Calu3 (cell line): ENCODE measurements at places on chromosomes 12 and 14. TPM values are rescaled to one million over a fixed set of nuclear protein-coding genes. Genes with fewer than 3 reads are reported as not detected.
A peak's percentile ranks its signal among the peaks of the same experiment; 100 is the strongest.

KRT77 gene
- total RNA-seq, result not detected in 2 replicates

CLEC12A gene
- not detected in 2 replicates for total RNA-seq

TSPAN11 gene
- not detected in 2 replicates for total RNA-seq

DHRS4L2 gene
- 10.5 and 12.0 TPM in 2 replicates for total RNA-seq

C1RL gene
- 43.2 and 43.4 TPM in 2 replicates for total RNA-seq

DNA sequence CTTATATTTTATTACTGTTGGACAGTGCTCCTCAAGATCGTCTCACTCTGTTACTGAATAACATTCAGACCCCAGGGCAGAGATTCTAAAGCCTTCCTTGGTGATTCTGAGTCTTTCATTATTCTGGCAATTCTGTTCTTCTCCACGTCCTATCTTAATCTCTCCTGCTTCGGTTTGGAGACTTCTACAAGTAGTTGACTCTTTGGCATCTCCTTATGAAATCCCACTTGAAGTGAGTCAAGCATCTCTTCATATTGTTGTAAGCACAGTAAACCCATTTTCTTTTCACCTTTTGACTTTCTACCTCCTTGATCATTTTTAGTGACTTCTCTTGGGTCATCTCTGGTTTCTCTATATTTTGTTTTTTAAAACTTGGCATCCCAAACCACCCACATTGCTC, 132.8 kb downstream of the SAMD4A start:
- no peak for DNase-seq

GRCh38 chr12:24069532-24070395, 120.3 kb upstream of the SOX5 start:
- DNase-seq, result no peak

- DNase-seq, result no peak
These were observed 138.7 kb upstream of the PZP start for GRCh38 chr12:9346866-9347327.

DNA sequence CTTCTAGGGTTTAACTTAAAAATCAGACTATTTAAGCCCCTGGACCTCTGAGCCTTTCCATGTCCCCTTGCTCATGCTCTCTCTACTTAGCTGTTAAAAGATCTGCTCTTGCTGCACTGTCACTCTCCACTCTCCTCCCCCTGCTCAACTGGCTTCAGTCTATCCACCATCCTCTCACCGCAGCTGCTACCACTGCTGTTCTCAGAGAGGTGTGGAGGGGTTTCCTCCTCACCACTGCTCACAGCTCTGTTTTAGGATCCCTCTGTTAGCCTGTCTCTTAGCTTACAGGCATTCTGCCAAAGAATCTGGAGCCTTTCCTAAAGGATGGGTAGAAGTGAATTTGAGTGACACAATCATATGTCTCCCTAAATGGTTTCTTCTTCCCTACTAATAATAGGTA, 43.7 kb upstream of the ATP2B1 start:
- no peak for DNase-seq

DNA sequence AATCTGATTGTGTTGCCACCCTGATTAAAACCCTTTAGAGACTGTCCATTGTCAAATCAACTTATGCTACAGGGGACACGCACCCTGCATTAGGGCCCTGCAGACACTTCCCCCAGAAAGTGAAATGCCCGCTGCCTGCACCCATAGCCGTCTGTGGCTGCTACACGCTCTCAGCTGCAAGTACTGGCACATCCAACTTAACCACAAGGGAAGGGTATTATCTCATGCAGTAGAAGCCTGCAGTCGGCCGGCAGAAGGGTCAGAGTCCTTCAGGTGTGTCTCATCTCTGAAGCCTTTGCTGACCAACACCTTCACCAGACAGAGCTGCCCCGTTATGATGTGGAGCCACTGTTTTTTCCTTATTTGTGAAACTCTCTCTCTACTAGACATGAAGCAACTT, 20.8 kb downstream of the CFAP251 start:
- DNase-seq, result no peak

DNA sequence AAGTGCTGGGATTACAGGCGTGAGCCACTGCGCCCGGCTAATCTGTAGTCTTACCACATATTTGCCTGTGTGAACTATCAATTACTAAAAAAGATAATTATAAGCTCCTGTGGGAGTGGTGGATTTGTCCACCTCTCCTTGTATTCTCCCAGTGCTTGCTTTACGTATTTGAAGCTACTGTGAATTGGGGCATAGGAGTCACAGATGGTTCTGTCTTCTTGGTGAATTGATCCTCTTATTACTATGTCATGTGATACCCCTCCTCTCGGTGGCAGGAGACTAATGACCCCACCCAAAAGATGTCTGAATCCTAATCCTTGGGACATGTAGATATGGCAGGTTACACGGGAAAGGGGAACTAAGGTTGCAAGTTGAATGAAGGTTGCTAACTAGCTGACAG, 11.8 kb downstream of the GPR132 start:
- no peak for DNase-seq

- DNase-seq, result no peak
These were observed 161.7 kb upstream of the PARP11 start for GRCh38 chr12:4034921-4035320.

DNA sequence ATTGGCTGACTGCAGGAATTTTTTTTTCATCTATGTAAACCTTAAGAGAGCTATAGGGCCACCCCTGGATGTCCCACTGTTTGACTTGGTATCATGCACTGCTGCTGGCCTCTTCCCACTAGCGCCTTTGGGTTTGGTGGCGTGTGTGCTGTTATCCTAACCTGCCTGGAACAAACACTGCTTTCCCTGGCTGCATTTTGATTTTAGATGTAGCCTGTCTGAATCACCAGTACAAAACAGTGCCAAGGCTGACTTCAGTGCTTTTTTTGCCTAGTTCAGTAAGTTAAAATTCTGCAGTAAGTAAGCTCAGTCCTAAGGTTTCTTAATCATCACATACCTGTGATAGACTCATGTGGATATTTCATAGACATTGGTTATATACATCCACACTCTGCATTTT, 99.2 kb downstream of the EML1 start:
- DNase-seq, result no peak

DNA sequence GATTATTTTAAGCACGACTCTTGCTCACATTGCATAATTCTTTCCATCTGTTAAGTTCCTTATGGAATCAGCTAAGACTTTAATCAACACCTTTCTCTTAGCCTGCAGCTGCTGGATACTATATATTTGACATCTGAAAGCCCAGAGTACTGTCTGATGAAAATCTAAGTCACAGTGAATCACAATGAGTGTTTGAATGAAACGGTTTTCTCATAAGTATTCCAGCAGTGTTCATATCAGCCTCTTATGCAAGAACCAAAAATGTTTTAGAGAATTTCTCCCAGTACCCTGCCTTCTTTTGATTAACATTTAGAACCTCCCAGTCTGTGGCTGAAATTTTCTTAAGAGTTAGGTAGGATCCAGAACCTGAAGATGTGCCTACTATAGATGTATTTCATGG, 55.6 kb downstream of the FRMD6 start:
- no peak for DNase-seq

DNA sequence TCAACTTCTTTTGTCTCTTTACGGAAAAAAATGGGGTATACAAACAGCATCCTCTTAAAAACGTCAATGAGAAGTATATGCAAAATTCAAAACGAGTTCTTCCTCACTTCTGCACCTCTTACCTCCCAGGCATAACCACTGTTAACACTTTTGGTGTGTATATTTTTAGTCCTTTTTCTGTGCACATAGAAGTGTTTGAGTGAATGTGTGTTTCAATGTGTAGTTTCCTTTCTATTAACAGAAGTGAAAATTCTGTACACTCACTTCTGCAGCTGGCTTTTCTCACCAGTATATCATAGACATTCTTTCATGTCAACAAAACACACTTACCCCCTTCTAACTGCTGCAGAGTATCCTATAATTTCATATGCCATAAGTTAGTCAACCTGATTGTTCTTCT, 5.4 kb downstream of the UBR7 start:
- no peak for DNase-seq

DNA sequence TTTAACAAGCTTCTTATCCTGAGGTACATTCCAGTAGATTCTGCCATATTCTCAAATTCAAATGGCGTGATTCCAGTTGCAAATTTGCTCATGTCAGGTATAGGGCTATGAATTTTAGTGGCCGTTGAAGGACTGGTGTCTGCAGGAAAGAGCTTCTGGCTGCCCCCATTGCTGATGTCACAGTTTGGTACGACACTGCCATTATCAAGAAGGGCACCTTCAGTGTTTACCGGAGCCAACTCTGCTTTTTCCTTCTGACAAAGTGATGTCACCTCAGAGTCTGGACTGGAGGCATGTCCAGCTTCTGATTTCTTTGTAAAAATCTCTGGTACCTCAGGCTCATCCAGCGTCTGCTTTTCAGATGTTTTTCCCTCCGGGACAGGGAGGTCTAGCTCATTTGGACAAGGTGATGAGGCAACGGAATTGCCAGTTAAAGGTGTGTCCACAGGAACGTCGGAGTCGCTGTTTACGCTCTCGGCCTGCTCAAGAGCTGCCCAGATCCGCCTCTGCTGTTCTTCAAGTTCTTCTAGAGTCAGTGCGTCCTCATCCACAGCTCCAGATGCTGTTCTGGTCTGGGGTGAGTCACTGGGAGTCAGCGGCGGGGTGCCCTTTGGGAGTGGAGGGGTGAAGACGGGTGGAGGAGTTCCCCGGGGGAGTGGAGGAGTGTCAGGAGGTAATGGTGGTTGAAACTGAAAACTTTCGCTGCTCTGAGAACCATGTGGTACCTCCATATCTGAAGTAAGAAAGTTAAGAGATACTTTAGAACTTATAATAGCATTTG, 27.0 kb downstream of the ZCCHC8 start:
- DNase-seq, result no peak

- DNase-seq, result no peak
These were observed 324.4 kb downstream of the PDZRN4 start for GRCh38 chr12:41512497-41512896.

- no peak for DNase-seq
These were observed 23.1 kb upstream of the TBC1D30 start for GRCh38 chr12:64801381-64801780.

GRCh38 chr12:105721051-105721825, 390.7 kb downstream of the C12orf75 start:
- no peak for DNase-seq

GRCh38 chr14:75088566-75089373, 19.3 kb downstream of the ZC2HC1C start:
- DNase-seq, result peak; percentile 64

DNA sequence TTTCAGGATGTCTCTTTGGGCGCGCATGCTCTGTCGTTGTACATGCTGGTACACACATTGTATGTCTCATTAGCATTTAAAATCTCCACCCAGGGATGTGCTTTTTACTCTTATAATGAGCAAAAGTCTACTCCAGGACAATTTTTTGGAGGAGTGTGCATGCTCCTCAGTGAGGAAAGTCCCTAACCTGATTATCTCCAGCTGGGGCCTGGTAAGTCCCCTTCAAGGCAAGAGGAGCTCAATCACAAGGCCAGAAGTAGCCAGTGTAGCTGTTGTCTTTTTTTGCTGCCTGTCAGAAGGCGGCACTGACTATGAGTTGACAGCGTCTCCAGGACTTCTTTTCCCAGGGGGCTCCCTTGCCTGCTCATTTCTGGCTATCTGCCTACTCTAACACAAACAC, 218.3 kb upstream of the CNTN1 start:
- DNase-seq, result no peak

DNA sequence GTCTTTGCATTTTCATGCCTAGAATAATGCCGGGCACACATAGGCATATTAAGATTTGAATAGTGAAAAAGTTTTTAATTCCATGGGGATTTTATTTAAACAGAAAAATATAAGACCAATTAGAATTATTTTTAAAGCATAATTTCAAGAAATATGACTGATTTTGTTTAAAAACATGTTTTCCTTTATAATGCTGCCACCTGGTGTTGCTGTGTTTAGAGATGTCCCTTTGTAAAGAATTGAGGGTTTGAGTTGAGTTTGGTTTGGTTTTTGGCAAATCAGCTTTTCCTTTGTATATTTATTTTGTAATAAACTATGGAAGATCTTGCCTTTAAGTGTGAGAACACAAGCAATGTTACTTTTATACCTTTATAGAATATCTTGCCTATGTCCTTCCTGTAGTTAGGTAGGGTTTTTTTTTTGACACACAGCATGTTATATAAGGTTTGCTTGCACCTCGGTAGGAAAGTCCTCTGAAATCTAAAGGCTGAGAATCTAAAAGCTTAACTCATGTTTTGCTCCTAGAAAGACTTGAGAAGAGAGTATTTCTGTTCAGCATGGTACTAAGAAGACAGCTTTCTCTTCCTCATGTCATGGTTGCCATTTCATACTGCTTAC, 31.4 kb upstream of the SNAPC1 start:
- no peak for DNase-seq

- no peak for DNase-seq
These were observed 5.9 kb downstream of the PSMB5 start for GRCh38 chr14:23028799-23029198.

GRCh38 chr12:133057446-133057845, 20.1 kb downstream of the ZNF84 start:
- DNase-seq, result no peak

GRCh38 chr14:26597589-26598080, at the start of gene NOVA1:
NOVA1 (minus strand) TSS chr14:26598033; CDS start chr14:26597436, 597 bp downstream.
- DNase-seq, result no peak

DNA sequence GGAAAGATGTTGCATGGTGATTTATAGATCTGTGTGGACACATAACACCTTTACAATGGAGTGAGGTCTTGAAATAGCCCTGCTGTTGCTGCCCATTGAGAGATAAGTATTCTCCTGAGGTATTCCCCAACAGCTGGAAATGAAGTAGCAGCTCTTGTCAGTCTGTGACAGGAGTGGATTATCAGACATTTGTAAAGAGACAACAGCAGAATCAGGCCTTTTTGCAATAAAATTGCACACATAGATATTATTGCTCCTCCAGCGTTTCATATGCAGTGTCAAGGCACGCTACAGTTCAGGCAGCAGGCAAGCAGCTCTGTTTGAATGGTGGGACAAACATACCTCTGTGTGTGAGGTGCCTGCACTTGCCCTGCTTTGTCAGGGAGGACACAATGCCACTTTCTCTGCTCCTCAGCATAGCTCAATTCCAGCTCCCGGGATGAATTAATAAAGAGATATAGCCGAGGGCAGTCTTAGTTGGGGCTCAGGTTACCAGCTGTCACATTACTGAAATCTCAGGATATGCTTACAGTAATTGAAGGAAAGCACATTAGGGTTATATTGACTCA, 49.4 kb downstream of the BICD1 start:
- DNase-seq, result no peak

- no peak for DNase-seq
These were observed 221.3 kb downstream of the ANO2 start for GRCh38 chr12:5723711-5724252.

GRCh38 chr14:54594537-54594936, 27.6 kb downstream of the SAMD4A start:
- no peak for DNase-seq

DNA sequence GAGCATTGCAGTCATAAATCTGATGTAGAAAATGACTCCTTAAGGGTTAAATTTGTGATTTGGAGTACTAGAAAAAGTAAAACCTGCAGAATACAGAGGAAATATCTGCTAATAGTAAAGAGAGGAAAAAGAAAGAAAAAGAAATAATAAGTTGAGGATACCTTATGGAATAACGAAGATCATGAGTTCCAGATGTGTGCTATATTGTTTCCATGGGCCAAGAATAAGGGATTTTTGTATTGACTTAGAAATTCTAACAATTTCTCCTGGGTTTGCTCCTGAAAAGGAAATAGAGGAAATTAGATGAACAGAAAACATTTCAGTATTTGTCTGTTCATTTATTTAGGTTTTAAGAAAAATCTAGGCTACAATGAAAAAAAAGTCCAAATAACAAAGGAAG, 115.3 kb downstream of the ALG10B start:
- DNase-seq, result no peak
